Stimulated activated CD4-positive, alpha-beta T cell treated with anti-CD3 and anti-CD28 coated beads, Interleukin-12 subunit alpha, Interleukin-12 subunit beta, amount 100 ng/mL, for 48 hours (primary cell): ENCODE measurements at places on chromosomes 6 and 20.
A peak's percentile ranks its signal among the peaks of the same experiment; 100 is the strongest.

GRCh38 chr6:6333501-6333900, 13.0 kb upstream of the F13A1 start:
- no peak for DNase-seq

DNA sequence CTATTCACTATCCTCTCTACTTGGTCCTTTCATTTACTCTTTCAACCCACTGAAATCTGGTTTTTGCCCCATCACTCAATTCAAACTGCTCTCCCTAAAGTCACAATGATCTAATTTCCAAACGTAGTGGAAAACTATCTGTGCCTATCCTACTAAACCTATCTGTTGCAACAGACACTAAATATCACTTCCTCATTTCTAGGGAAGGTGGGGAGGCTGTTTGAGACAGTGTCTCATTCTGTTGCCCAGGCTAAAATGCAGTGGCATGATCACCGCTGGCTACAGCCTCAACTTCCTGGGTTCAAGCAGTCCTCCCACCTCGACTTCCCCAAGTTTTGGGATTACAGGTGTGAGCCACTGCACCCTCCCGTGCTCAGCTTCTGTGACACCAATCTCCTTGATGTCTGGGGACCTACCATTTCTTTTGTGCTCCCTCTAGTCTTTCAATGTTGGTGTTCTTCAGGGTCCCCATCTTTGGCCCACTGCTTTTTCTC, 8.8 kb downstream of the RANBP9 start:
- DNase-seq = no peak

DNA sequence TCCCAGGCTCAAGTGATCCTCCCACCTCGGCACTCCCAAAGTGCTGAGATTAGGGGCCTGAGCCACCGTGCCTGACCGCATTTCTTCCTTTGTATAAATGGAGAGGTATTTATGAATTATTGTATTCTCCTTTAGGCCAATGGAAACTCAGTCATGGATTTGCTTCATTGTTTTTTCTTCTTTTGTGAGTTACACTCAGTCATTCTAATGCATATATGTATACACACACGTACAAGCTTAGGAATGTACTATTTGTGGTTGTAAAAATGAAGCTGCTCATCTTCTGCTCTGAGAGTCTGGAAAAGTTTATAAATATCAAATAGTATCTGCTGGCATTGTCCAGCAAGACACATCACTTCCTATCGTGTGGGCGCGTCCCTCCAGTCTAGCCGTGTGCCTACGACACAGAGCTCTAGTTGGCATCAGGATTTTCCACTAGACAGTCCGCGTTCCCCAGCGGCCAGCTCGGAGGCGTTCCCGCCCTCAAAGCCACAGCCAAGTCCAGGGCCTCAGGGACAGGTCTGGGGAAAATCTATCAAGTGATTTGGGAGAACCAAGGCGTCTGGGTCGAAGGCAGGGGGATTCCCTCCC, 215.2 kb downstream of the NFATC2 start:
- DNase-seq = no peak

DNA sequence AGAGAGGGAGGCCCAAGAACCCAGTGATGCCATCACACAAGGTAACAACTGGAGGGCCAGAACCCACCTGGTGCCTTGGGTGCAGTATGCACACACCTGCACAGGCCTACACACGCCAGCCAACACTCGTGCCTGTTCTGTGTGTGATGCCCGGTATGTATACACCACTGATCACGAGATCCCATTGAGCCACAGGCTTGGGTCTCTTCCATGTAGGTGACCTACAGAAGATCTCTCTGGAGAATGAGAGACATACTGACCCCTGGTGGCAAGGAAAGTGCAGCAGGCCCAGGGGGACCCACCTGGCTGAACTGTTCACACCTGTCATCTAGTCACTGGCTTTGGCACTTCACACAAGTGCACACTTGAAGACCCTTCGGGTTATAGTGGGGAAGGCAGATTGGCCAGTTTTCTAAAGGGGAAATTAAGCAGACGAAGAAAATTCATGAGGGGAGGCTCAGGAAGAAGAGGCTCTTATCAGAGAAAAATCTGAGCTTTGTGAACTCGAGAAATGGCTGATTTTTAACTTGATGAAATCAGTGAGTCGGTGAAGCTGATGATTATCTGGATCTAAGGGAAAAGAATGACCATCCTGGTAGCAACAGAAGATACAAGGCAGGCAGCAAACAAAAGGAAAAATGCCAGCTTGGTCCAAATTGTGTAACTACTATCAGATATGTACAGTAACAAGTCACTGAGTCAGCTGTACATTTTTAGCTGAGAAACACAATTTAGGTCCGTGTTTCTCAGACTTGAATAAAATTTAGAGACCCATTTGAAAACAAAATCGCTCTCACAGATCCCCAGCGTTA, 69.1 kb upstream of the PBOV1 start:
- peak; percentile 22 for DNase-seq

- DNase-seq = no peak
Observed at GRCh38 chr6:25524542-25524941, 127.5 kb upstream of the SCGN start.

- DNase-seq = no peak
Observed at GRCh38 chr6:97473979-97474378, 191.0 kb upstream of the MMS22L start.

GRCh38 chr20:44646023-44646640, 5.4 kb downstream of the ADA start:
- DNase-seq = no peak
